ENCODE measurements at places on chromosomes 13 and 19. TPM values are rescaled to one million over a fixed set of nuclear protein-coding genes. Genes with fewer than 3 reads are reported as not detected.

Gene CGB5
- total RNA-seq = not detected

Gene PRTN3
- total RNA-seq = not detected

Gene IL27RA
- total RNA-seq = 4.4 TPM

Gene OSCAR
- 1.2 TPM for total RNA-seq

Gene FAM216B
- not detected for total RNA-seq

Gene BEST2
- not detected for total RNA-seq

Gene PIBF1
- 23.4 TPM for total RNA-seq

Gene ZNF66
- total RNA-seq = 0.82 TPM

Gene RPS19
- total RNA-seq = 1,770 TPM

Gene ZNF547
- 10.6 TPM for total RNA-seq

Gene ADM5
- total RNA-seq = 0.59 TPM

Gene KANK3
- total RNA-seq = 0.23 TPM

Gene CHST8
- total RNA-seq = not detected

Gene ZNF490
- total RNA-seq = 6.4 TPM

Gene SLC25A41
- total RNA-seq = not detected

Gene ZNF583
- total RNA-seq = 12.6 TPM

Gene KLK13
- not detected for total RNA-seq

Gene MYH14
- total RNA-seq = not detected

Gene METTL21C
- total RNA-seq = not detected

Gene IGFL2
- not detected for total RNA-seq

Gene NLRP11
- not detected for total RNA-seq

Gene CGB8
- not detected for total RNA-seq

Gene CLEC17A
- total RNA-seq = not detected

Gene CCDC70
- total RNA-seq = not detected

Gene ACP5
- 0.08 TPM for total RNA-seq

Gene TSKS
- 0.08 TPM for total RNA-seq

Gene ADGRL1
- 8.5 TPM for total RNA-seq

Gene SH3GL1
- 19.4 TPM for total RNA-seq

Measured in smooth muscle cell of the coronary artery (primary cell).